ENCODE measurements at places on chromosomes 16 and 17.

GRCh38 chr16:85491058-85491771 lies 121.9 kb upstream of the GSE1 start:
- DNase-seq = no peak

GRCh38 chr17:15262291-15263205 lies 2.6 kb downstream of the PMP22 start:
- DNase-seq = peak; percentile 95

GRCh38 chr16:71837150-71837549 lies 8.6 kb upstream of the ATXN1L start:
- DNase-seq = no peak

DNA sequence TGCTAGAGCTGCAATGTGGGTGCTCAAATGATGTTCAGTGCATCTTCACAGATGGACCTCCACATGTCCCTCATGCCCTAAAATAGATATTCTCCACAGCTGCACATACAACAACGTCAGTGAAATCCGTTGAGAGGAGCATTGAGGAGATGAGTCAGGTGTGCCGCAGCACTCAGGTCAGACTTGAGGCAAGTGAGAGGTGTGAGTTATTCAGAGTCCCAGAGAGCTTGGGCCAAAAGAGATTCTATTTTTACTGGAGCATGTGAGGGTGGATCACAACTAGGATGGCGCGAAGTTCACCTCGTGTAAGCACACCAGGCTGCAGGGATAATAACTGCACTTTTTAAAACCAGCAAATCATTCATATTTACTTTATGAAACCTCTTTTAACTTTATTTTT lies 645.3 kb downstream of the MAF start:
- no peak for DNase-seq
